ENCODE measurements at places on chromosomes 12 and 14. TPM values are rescaled to one million over a fixed set of nuclear protein-coding genes. Genes with fewer than 3 reads are reported as not detected.

GRCh38 chr12:105069936-105070702, 14.1 kb downstream of the ALDH1L2 start:
- no peak for DNase-seq

FLRT2 gene
- 72.4 TPM for total RNA-seq

GRCh38 chr12:120925740-120926563, 21.8 kb upstream of the SPPL3 start:
- no peak for DNase-seq

SMOC1 gene
- 2.1 TPM for total RNA-seq

ASCL1 gene
- total RNA-seq = not detected

- DNase-seq = no peak
Measured at GRCh38 chr12:116136340-116136739, 141.2 kb downstream of the MED13L start.

TEX22 gene
- total RNA-seq = not detected

Data from uterus (tissue), 4 donors.